GM20000 (cell line): ENCODE measurements at places on chromosomes 11 and 22.

DNA sequence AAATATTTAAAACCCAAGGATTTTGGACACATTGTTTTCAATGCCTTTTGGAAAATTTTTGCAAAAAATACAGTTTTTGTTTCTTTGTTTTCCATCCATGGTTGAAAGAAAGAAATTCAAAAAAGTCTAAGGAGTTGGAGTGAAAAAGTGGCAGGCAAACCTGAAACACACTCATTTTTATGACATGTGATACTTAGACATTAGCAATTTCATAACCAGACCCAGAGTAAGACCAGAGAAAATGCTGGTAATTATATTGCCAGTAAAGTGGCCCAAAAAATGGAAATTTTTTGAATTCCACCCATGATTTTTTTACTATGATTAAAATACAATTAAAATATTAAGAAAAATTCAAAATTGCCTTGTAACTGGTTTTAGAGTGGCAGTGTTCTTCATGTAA lies 128.2 kb downstream of the SLC17A6 start:
- no peak for DNase-seq

DNA sequence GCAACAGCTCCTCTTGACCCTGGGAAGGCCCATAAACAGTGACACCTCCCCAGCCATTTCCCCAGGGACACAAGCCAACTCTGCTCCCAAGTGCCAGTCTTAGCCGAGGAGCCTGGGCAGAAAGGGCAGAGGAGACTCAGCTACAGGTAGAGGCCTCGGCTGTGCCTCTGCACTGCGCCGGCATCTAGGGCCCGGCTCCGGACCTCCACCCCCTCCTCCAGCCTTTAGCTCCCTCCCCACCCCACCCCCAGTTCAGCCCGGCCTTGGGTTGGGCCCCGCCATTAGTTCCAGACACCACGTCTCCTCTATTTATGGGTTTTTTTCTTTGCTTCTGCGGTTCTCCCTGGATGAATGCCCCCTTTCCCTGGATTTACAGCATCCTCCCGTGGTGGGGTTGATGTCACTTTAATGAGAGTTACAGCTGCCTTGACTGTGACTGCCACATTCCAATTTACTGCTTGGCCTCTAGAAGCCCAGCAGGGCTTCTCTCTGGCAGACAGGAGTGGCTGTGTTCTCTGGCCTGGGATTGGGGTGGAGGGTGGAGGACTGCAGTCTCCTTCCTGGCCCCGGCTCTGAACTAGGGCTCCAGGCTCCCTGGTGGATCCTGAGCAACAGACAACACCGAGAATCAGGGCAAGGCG lies 13.5 kb upstream of the OAF start:
- no peak for DNase-seq

GRCh38 chr11:102448869-102449224 lies 3.7 kb downstream of the TMEM123 start:
- DNase-seq, result no peak

GRCh38 chr11:112752563-112752962 lies 208.7 kb upstream of the NCAM1 start:
- DNase-seq, result no peak

GRCh38 chr11:22792497-22792896 lies 37.1 kb downstream of the SVIP start:
- DNase-seq, result no peak

GRCh38 chr11:19772480-19772879 lies 59.8 kb downstream of the NAV2 start:
- DNase-seq, result no peak

DNA sequence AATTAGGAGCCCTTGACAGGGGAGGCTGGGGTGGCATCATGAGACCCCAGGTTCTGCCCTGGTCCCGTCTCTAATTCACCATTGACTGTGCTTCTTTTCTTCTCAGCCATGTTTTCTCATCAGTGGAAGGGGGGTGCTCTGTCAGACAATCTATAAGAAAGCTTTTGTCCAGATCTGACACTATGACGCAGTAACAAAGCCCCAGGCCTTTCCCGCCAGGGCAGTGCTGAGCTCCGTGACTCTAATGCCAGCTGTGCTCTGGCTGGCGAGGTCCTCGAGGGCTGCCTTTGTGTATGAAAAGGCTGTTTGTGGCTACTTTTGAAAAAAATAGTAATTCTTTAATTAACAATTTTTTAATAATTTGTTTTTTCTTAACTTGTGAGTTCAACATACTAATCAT lies 3.2 kb downstream of the CD6 start:
- DNase-seq, result no peak

GRCh38 chr11:2911785-2912391 lies 17.3 kb downstream of the PHLDA2 start:
- no peak for DNase-seq

- no peak for DNase-seq
These were observed 102.6 kb downstream of the ALX4 start for GRCh38 chr11:44207292-44207691.

- no peak for DNase-seq
These were observed 48.5 kb downstream of the PAK1 start for GRCh38 chr11:77425346-77425745.

DNA sequence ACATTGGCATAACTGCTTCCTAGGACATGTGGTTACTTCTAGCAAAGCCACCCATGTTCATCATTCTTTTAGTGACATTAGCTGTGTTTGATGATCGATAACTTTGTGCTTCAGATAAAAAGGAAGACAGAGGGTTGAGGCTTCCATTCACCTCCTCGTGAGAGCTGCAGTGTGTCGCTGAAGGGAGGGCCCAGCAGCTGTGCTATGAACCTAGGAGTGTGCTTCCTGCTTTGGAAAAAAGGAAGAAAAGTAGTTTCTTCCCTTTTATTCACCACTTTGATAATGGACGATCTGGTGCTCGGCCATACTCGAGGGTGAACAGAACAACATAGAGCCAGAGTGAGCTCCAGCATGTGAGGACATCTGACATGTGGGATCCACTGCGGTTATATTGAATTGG lies 6.1 kb upstream of the RFPL2 start:
- DNase-seq, result no peak

GRCh38 chr11:26613759-26614158 lies 41.7 kb upstream of the MUC15 start:
- DNase-seq, result no peak

DNA sequence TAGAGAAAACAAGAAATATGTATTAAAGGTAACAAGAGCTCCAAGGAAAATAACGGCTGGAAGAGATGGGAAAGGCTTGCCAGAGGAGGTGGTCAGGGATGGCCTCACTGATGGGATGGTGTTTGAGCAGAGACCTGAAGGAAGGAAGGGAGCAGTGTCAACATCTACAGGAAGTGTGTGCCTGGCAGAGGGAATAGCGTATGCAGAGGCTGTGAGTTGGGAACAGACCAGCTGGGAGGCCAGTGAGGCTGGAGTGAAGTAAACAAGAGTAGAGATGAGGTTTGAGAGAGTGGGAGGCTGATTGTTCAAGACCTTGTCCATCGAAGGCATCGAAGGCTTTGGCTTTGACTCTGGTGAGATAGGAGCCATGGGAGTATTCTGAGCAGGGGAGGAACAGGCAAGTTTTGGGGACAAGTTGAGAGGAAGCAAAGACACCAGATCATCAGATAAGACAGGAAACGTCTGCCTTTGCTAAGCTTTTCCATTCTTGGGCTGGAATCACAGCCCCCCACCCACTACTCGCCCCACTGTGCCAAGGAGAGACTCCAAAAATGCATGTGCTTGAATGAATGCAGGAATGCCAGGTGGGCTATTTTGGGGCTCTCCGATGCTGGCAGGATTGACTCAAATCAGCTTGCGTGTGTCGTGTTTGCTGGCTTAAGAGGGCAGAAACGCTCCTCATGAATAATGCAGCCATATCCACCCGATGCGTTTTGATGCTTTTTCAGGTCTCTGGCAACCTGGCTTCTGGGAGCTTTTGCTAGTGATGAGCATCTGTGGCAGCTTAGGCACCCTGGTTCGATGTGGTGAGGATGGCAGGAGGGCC lies 7.2 kb downstream of the SGSM1 start:
- DNase-seq, result no peak

DNA sequence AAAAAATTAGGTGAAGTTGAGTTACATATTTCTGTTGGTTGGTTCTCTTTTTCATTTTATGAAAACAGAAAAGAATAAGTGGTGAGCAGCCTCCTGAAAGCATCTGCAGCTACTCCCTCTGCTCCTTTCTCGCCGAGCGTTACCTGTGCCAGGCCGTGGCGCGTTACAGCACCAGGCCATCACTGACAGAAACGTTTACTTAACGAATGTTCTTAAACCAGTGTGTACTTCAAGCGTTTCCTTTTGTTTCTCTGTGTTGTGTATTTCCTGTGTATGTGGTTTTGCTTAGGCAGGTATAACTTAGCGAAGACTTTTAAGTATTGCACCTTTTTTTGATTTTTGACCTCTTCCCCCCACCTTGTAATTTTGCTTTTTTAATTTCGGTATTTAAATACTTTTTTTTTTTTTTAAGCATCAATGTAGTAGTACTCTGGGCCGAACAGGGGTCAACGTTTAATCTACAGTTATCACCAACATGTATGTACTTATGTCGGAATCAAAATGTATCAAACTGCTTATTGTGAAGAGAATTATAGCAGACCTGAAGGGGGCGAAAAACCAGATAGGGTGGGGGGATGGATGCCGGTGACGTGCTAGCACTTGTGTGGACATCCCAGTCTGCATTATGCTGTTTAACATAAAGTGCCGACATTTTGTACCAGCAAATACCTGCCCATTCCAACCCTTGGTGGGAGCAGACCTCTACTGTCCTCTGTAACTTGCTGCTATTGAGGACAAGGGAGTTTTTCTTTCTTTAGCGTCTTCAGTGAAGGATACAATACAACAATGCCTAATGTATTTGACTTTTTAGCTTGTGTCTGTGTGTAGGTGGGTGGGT lies 21.6 kb upstream of the ADSL start:
- no peak for DNase-seq

DNA sequence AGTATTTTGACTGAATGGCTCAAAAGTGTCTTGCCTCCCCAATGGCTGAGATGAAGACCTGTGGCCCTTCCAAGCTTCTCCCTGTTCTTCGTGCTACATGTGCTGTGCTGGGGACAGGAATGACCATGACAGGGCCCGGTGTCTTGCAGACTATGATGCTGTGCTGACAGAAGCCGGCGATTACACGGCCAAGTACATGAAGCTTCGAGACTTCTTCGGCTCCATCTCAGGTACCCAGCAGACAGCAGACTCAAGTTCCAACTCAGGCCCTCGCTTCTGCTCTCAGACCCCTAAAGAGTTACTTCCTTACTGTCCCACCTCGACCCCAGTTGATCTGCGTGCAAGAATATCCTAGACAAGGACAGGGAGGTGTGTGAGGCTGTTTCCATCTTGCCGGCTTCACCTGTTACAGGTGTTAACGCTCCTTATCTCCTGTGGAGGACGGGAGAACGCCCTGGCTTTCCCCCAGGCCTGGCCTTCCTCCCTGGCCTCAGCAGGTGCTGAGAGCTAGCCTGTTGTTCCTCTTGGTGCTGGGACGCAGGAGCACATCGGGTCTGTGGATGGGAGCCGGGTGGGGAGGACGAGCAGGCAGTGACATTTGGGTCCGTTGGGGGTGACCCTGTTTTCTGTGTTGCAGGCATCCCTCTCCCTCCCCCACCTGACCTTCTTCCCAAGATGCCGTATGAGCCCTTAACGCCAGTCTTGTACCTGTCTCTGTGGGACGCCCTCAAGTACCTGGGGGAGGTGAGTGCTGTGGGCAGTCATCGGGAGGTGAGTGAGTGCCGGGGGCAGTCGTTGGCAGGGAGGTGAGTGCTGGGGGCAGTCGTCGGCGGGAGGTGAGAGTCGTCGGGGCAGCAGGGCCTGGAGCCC lies 38.1 kb downstream of the GLB1L2 start:
- DNase-seq, result no peak

- no peak for DNase-seq
These were observed 234.7 kb upstream of the CCDC90B start for GRCh38 chr11:83520849-83521248.

- DNase-seq, result no peak
These were observed 57.6 kb downstream of the NAV2 start for GRCh38 chr11:19770277-19770676.

DNA sequence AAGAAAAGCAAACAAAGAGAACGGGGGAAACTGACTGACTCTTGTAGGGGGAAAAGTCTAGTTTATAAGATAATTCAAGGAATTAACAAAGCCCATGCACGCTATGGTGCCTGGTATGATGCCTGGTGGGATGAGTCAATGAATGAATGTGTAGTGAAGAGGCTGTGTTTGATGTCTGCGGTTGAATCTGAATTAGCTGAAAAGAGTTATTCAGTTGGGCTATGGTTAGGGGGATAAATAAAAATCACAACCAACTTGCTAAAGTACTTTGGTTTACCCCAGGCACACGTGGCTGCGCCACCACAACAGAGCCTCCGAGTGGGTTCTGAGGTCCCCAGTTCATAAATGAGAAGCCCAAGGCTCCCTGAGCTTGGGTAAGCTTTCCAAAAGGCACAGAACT lies 369.3 kb upstream of the SYN3 start:
- no peak for DNase-seq

DNA sequence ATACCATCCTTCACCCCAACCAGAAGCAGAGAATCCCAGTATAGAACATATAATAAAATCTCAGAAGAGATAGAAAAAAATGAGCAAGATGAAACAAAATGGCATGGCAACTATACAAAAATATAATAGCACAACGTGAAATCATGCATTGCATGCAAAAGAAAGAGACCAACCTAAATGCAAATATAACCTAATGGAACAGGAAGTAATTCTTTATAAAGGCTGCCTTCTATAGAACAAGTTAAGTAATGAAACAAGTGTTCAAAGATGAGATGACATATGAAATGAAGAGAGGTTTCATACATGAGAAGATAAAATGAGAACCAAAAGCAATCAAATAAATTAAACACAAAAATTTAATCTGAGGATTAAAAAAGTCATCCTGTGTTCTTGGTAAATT lies 18.5 kb upstream of the ARHGAP20 start:
- no peak for DNase-seq

- no peak for DNase-seq
These were observed 833.8 kb downstream of the JRKL start for GRCh38 chr11:97223647-97224046.

- DNase-seq, result no peak
These were observed 150.2 kb downstream of the TEAD1 start for GRCh38 chr11:12824281-12825041.

DNA sequence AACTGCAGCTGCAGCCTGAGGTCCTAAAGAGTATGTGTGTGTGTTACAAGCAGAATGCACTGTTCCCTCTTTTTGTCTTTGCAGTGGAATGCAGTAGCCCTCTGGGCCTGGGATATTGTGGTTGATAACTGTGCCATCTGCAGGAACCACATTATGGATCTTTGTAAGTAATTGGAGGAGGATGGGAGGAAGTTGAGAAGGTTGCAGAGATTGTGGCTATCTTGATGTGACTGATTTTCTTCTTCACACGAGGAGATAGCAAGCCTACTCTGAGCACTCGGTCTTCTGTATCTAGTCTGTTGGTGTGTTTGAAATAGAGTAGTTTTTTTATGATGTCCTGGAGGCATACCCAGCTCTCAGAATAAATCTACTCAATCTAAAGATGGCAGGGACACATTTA lies 2.3 kb downstream of the RBX1 start:
- no peak for DNase-seq
